ENCODE measurements at places on chromosomes 7 and 10.
A peak's percentile ranks its signal among the peaks of the same experiment; 100 is the strongest.

GRCh38 chr10:101607124-101607523 lies 19.0 kb downstream of the DPCD start:
- DNase-seq = no peak

- DNase-seq = peak; percentile 80
These were observed 96.1 kb downstream of the SH3PXD2A start for GRCh38 chr10:103759100-103759781.

DNA sequence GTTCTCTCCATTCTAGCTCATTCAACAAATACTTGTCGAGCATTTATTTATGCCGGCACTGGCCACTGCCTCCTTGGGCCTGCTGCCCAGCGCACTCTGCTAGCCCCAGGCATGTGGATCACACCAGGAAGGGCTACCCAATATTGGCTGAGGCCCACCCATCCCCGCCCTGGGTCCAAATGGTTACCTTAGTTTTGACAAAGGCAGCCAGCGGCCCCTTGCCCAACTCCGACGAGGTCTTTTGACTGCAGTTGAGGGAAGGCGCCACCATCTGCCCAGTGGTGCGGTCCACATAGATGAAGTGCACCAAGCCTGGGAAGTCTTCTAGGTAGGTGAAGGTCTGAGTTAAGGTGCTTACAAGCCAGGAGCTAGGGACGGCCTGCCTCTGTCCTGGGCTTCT lies 7.2 kb upstream of the PYROXD2 start:
- DNase-seq = no peak

GRCh38 chr10:97780841-97781617 lies 9.2 kb upstream of the SFRP5 start:
- DNase-seq = no peak

- no peak for DNase-seq
These were observed 28.1 kb downstream of the COL13A1 start for GRCh38 chr10:69829775-69830174.

- DNase-seq = no peak
These were observed 355.9 kb downstream of the SFMBT2 start for GRCh38 chr10:7054915-7055314.

DNA sequence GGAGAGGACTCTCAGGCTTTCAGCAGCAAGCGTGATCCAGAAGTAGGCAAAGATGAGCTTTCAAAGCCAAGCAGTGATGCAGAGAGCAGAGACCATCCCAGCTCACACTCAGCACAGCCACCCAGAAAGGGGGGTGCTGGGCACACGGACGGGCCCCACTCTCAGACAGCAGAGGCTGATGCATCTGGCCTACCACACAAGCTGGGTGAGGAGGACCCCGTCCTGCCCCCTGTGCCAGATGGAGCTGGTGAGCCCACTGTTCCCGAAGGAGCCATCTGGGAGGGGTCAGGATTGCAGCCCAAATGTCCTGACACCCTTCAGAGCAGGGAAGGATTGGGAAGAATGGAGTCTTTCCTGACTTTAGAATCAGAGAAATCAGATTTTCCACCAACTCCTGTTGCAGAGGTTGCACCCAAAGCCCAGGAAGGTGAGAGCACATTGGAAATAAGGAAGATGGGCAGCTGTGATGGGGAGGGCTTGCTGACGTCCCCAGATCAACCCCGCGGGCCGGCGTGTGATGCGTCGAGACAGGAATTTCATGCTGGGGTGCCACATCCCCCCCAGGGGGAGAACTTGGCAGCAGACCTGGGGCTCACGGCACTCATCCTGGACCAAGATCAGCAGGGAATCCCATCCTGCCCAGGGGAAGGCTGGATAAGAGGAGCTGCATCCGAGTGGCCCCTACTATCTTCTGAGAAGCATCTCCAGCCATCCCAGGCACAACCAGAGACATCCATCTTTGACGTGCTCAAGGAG lies 95.5 kb downstream of the TACC2 start:
- DNase-seq = no peak

DNA sequence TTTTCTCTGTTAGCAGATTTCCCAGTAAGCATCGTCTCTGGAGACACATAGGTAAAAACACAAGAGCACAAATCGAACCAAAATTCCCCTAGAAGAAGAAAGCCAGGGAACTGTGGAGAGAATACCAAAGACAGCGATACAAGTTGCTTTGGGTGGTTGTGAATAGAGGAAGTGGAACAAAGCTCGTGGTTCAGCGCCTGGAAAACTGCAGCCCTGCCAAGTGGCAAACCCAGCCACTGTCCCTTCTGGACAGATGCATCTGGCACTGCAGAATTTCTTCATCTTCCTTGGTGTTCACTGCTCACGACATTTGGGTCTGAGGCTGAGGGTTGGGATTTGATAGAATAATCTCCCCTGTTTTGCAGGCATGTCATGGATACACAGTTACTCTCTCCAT lies 733.8 kb downstream of the PARD3 start:
- no peak for DNase-seq

- DNase-seq = peak; percentile 56
These were observed 4.1 kb upstream of the LIPN start for GRCh38 chr10:88755753-88756152.

DNA sequence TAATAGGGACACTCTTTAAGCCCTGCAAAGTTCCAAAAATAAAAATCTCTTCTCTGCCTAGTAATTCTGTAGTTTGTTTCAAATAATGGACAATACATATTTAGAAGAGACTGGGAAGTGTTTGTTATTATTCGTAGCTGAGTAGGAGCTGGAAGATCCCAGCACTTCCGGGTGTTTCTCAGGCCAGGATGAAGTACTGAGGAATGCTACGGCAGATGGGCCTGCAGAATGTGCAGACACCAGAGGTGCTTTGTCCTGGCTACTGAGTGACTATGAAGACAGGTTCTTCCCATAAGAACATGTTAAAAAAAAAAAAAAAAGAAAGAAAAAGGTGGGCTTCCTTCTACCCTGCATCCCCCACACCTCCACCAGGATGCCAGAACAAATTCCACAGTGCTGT lies 36.1 kb downstream of the ETV1 start:
- no peak for DNase-seq

DNA sequence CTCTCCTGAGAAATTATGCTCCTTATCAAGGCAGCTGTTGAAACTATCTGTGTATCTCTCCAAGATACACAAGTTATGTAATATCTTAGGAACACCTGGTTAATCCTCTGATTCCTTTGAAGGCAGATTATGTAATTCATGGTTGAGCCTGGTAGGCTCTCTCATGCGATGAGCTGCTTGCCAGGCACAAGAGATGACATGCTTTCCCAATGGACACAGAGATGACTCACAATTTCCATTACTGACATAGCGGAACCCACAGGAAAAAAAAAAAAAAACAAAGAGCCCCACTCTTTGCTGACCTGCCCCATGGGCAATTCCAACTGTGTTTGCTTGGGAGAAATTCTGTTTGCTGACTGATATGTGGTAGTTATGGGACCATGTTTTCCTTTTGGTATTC lies 736.4 kb upstream of the PHF14 start:
- no peak for DNase-seq

DNA sequence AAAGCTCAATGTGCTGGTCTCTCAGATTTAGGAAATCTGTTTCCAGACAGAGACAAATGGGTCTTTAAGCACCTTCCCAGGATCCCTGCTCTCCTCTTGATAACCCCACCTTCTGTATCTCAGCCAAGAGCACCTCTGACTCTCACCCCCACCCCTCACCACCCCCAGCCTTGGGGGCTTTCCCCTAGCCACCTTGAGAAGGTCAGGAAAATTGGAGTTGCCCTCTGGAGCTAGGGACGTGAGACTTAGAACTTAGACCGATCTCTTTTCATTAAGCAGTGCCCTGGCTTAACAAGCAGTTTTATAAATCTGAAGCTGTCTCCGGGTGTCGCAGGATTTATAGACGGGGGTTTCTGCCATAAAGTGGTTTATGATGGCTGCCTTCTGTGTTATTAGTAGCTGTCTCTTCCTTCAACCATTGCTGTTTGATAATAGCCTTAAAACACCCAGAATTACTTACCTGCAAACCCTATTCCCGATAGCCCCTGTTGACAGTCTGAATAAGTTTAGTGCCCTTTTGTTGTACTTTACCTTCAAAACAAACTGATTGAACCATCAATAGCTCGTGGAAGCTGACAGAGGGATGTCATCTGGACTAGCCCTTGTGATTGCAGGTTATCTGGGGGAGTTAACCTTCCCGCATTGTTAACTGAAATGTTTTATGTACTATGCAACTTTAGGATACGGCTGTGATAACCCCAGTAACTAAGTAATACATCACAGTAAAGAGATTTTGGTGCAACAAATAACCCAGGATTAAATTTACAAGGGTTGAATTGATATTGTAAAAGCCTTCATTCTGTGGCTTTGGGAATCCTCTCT lies 621.5 kb downstream of the LRMDA start:
- DNase-seq = no peak

DNA sequence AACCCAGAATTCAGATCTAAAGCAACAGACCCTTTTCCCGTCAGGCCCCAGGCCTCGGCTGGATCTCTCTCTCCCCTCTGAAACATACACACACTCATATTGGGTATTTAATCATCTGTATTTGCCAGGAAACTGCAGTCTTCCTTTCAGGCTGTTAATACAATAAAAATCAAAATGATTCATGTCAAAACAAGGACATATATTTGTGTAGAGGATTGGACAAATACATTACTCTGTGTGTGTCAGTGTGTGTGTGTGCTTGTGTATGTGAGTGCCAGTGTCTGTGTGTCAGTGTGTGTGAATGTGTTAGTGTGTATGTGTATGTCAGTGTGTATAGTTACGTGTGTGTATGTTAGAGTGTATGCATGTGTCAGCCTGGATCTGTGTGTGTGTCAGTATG lies 90.8 kb downstream of the JCAD start:
- DNase-seq = no peak

- no peak for DNase-seq
These were observed 25.0 kb downstream of the ZPBP start for GRCh38 chr7:50068026-50068425.

- peak; percentile 18 for DNase-seq
These were observed 6.3 kb downstream of the ZNF503 start for GRCh38 chr10:75395066-75395931.

- no peak for DNase-seq
These were observed 3.5 kb upstream of the GDF2 start for GRCh38 chr10:47318706-47319105.

DNA sequence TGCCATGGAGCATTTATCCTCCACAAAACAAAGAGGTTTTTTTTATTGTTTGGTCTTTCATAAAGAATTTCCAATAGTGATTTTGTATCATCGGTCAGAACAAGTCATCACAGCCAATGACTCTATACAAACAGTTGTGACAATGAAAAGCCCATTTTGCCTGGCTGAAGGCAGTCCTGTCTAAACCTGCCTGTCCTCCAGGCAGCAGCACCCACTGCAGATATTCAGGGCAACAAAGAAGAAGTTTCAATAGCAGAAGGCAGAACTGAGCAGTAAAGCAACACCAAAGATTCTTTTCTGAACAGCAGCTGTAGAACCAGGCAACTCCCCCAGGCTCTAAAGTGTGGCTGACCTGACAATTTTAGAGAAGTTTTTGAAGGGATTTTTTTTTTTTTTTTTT lies 169.4 kb downstream of the FGFR2 start:
- no peak for DNase-seq

DNA sequence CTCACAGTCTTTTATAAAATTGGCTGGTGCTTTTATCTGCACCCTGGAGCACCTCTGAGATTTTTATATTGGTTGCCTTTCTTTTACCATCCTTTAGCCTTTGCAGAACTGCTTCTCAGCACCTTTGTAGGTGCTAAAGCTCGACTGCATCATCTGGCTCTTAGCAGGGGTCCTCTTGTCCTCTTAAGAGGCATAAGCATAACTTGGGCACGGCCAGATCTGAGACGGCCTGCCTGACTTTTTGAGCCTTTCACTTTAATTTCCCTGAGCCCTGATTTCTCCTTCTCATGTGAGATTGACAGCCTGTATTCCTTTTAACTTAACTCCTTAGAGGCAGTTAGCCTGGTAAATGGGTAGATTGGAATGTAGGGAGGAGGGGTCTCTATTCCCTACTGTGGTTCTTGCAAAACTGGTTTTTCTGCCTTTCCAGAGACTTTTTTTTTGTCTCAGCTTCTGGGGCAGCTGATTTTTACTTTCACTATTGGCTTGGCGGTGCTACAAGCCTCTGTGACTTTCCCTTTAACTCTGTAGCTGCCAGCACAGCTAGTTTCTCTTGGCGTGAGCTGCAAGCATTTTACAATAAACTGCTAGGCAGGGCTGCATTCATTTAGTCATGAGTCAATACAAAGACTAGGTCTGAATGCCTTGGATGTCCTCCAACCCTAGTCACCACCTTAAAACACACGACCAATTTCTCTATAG lies 24.0 kb downstream of the ZPBP start:
- peak; percentile 44 for DNase-seq
